Upper lobe of right lung (tissue), 1 donor: ENCODE measurements at places on chromosomes 1 and 21. TPM values are rescaled to one million over a fixed set of nuclear protein-coding genes. Genes with fewer than 3 reads are reported as not detected.

GRCh38 chr1:113095790-113096455 is 22.9 kb downstream of the LRIG2 start:
- no peak overlapping the region for H3K4me3 ChIP-seq
- no peak overlapping the region for H3K27ac ChIP-seq
- H3K27me3 ChIP-seq, result no peaks in the 10 kb centered on the region
- H3K4me1 ChIP-seq, result no peaks in the 10 kb centered on the region
- peaks cover 85% of the 10 kb centered on the region for H3K36me3 ChIP-seq

DNA sequence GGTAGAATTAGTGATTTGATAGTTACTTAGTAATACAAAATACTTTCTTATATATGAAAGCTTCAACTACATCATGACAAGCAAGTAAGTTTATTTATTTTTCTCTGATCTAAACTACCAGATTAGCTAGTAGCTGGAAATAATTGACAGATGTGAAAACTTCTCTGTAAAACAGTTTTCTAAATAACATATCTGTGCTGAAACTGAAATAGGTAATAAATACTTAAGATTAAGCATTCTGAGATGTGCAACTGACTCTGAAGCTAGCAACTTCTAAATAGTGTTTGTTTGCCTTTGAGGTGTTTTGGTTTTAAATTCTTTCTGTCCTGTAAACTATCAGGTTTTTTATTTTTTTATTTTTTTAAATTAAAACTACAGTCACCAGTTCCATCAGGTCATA is 18.5 kb upstream of the LHX8 start:
- DNase-seq, result no peak
- no peak overlapping the region for H3K4me3 ChIP-seq
- H3K27ac ChIP-seq, result no peak overlapping the region
- H3K4me1 ChIP-seq, result no peaks in the 10 kb centered on the region
- H3K27me3 ChIP-seq, result no peaks in the 10 kb centered on the region
- no peaks in the 10 kb centered on the region for H3K36me3 ChIP-seq

GRCh38 chr1:24199291-24199900 is 12.3 kb upstream of the IFNLR1 start:
- no peak overlapping the region for H3K27ac ChIP-seq
- no peak overlapping the region for H3K4me3 ChIP-seq
- DNase-seq, result no peak
- H3K4me1 ChIP-seq, result peaks cover 8% of the 10 kb centered on the region

DNA sequence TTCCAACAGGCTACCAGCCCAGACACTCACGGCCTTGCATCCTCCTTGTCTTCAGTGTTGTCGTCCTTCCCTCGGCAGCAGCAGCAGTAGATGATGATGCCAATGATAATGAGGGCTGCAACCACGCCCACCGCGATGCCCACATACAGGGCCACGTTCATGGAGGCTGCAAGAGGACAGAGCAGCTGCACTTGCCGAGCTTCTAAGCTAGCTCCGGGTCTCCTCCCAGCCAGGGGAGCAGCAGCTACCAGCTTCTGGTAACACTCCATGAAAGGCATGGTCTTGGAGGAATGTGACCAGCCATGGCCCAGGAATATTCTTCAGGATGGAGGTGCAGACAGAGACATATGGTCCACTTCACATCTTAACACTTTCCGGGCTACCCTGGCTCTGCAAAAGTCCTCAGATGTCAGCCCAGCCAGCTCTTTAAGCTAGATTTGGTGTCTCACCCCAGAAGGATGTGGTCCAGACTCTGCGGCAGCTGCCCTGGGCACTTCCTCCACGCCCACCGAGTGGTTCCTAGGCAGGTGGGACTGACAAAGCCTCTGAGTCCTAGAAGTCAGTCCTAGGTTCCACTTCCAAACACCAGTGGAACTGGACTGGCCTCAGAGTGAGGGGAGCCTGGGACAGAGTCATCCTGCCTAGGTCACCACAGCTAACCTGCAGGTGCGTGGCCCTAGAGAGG is 35.1 kb downstream of the GPA33 start:
- DNase-seq, result no peak
- H3K4me1 ChIP-seq, result no peaks in the 10 kb centered on the region
- no peak overlapping the region for H3K27ac ChIP-seq
- no peak overlapping the region for H3K4me3 ChIP-seq
- H3K36me3 ChIP-seq, result no peaks in the 10 kb centered on the region

DNA sequence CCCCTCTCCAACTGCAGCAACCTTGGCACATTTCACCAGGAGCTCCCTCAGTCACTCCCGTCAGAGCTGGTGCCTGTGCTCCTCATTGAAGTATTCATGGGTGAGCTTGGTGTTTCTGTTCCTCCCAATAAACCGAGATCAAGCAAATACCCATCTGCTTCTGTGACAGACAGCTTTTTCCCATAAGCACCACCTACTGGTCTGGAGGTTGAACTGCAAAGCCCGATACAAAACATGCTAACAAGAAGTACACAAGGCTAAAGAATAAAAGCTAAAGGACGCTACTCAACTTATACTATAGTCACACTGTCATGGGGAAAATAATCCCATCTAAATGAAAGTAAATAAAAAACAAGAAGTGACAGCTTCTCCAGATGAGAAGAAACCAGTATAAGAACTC is 111.9 kb upstream of the C21orf91 start:
- no peak for DNase-seq
- H3K4me3 ChIP-seq, result no peak overlapping the region
- H3K36me3 ChIP-seq, result no peaks in the 10 kb centered on the region

DNA sequence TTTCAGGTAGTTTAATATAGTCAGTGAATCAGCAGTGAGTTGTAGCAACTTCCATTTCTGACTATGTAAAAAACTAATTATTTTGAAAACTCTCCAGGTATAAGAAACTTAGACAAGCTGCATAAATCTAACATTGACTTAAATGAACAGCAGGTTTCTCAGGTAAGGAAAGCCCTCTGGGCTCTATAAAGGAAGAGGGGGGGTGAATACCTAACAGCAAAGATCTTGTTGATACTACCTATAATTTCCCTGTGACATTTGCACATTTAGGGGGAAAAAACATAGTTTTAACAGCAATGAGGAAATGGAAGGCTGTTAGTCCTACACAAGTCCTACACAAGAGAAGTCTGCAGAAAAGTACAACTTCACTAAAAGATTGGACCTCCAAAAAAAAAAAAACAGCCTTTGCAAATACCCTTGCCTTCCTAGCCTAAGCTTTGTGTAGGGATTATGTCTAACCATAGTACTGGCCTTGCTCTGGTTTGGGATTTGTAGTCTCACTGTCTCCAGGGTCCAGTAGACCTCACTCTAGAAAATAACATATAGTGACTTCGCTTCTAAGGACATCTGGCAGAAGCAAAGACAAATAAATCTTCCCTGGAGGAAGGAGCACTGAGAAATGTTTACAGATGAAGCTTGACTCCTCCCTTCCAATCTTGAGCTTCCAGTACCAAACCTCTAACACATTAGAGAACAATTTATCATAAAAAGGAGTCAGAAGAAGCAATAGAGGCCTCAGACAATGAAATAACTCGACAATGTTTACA is 459.8 kb downstream of the DSCAM start:
- H3K27me3 ChIP-seq, result no peaks in the 10 kb centered on the region
- no peak for DNase-seq
- no peak overlapping the region for H3K4me3 ChIP-seq
- no peaks in the 10 kb centered on the region for H3K4me1 ChIP-seq
- H3K27ac ChIP-seq, result no peak overlapping the region

ATP1A4 gene
- total RNA-seq, result 0.96 TPM

DNA sequence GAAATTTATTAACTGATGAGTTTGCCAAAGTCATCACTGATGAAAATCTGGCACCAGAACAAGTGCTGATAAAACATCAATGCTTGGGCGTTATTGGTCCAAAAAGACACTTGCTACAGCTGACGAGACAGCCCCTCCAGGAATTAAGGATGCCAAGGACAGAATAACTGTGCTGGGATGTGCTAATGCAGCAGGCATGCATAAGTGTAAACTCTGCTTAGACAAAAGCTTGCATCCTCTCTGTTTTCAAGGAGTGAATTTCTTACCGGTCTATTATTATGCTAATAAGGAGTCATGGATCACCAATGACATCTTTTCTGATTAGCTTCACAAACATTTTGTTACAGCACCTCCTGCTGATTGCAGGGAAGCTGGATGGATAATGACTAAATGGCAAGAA is 402.0 kb downstream of the LTN1 start:
- H3K36me3 ChIP-seq, result no peaks in the 10 kb centered on the region
- H3K27ac ChIP-seq, result no peak overlapping the region
- no peak overlapping the region for H3K4me3 ChIP-seq

GRCh38 chr1:215651867-215652266 is 84.8 kb downstream of the KCTD3 start:
- no peak overlapping the region for H3K4me3 ChIP-seq
- H3K27ac ChIP-seq, result no peak overlapping the region
- no peak for DNase-seq
- H3K27me3 ChIP-seq, result no peaks in the 10 kb centered on the region
- H3K4me1 ChIP-seq, result no peaks in the 10 kb centered on the region

LCA5L gene
- 1.8 TPM for total RNA-seq

GRCh38 chr1:241202401-241202800 is 154.6 kb downstream of the RGS7 start:
- no peaks in the 10 kb centered on the region for H3K4me1 ChIP-seq
- H3K36me3 ChIP-seq, result no peaks in the 10 kb centered on the region
- H3K4me3 ChIP-seq, result no peak overlapping the region
- H3K27me3 ChIP-seq, result no peaks in the 10 kb centered on the region
- no peak for DNase-seq

SPRR2F gene
- not detected for total RNA-seq

OR2L8 gene
- total RNA-seq, result not detected

- H3K36me3 ChIP-seq, result no peaks in the 10 kb centered on the region
- H3K4me3 ChIP-seq, result no peak overlapping the region
- H3K27ac ChIP-seq, result no peak overlapping the region
- H3K4me1 ChIP-seq, result peaks cover 4% of the 10 kb centered on the region
- DNase-seq, result peak; percentile 61
These were observed 66.0 kb downstream of the OBSCN start for GRCh38 chr1:228273720-228274451.

GRCh38 chr1:116755066-116755465 is 836 bp downstream of the CD2 start:
- no peaks in the 10 kb centered on the region for H3K27me3 ChIP-seq
- peak overlapping the region; percentile 40 for H3K4me3 ChIP-seq
- peak overlapping the region; percentile 42 for H3K27ac ChIP-seq
- no peak for DNase-seq

- peaks cover 27% of the 10 kb centered on the region for H3K36me3 ChIP-seq
- H3K27ac ChIP-seq, result no peak overlapping the region
- H3K4me3 ChIP-seq, result no peak overlapping the region
- no peaks in the 10 kb centered on the region for H3K27me3 ChIP-seq
These were observed 21.8 kb downstream of the ELK4 start for GRCh38 chr1:205610036-205610435.

NPHS2 gene
- not detected for total RNA-seq

GRCh38 chr21:31952828-31953227 is 80.0 kb downstream of the HUNK start:
- no peaks in the 10 kb centered on the region for H3K27me3 ChIP-seq
- no peak for DNase-seq
- no peak overlapping the region for H3K4me3 ChIP-seq
- no peak overlapping the region for H3K27ac ChIP-seq
- no peaks in the 10 kb centered on the region for H3K4me1 ChIP-seq
- no peaks in the 10 kb centered on the region for H3K36me3 ChIP-seq

- no peaks in the 10 kb centered on the region for H3K4me1 ChIP-seq
- no peak overlapping the region for H3K4me3 ChIP-seq
- no peak overlapping the region for H3K27ac ChIP-seq
- DNase-seq, result no peak
- H3K27me3 ChIP-seq, result no peaks in the 10 kb centered on the region
- no peaks in the 10 kb centered on the region for H3K36me3 ChIP-seq
These were observed 111.5 kb upstream of the ZC3H11B start for GRCh38 chr1:219724440-219724839.

SHISAL2A gene
- total RNA-seq, result 0.81 TPM

KLF17 gene
- 0.52 TPM for total RNA-seq

DNA sequence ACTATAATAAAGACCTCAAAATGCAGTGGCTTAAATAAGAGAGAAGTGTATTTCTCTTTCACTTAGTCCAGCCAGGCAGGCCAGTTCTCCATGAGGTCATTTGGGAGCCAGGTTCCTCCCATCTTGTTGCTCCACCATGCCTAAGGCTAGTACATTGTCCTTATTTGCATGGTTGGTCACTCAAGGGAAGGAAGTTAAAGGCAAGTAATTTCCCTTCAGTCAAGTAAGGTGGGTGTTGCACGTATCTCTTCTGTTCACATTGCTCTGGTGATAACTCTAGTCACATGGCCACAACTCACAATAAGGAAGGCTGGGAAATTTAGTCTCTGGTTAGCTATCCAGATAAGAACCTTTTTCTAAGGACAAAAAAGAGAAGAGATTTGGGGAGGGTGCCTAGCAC is 27.2 kb upstream of the TADA1 start:
- H3K4me1 ChIP-seq, result no peaks in the 10 kb centered on the region
- no peak overlapping the region for H3K27ac ChIP-seq
- H3K4me3 ChIP-seq, result no peak overlapping the region

- DNase-seq, result no peak
- H3K27ac ChIP-seq, result no peak overlapping the region
- H3K4me3 ChIP-seq, result no peak overlapping the region
- no peaks in the 10 kb centered on the region for H3K4me1 ChIP-seq
- no peaks in the 10 kb centered on the region for H3K27me3 ChIP-seq
These were observed 33.0 kb downstream of the APP start for GRCh38 chr21:26137379-26138060.

GRCh38 chr1:175129997-175130648 is 62.5 kb downstream of the KIAA0040 start:
- H3K27ac ChIP-seq, result peak overlapping the region; percentile 78
- no peaks in the 10 kb centered on the region for H3K36me3 ChIP-seq
- no peaks in the 10 kb centered on the region for H3K27me3 ChIP-seq
- no peak for DNase-seq
- peaks cover 39% of the 10 kb centered on the region for H3K4me1 ChIP-seq
- H3K4me3 ChIP-seq, result no peak overlapping the region

CD247 gene
- 8.9 TPM for total RNA-seq

CACNA1S gene
- total RNA-seq, result 0.55 TPM

DNA sequence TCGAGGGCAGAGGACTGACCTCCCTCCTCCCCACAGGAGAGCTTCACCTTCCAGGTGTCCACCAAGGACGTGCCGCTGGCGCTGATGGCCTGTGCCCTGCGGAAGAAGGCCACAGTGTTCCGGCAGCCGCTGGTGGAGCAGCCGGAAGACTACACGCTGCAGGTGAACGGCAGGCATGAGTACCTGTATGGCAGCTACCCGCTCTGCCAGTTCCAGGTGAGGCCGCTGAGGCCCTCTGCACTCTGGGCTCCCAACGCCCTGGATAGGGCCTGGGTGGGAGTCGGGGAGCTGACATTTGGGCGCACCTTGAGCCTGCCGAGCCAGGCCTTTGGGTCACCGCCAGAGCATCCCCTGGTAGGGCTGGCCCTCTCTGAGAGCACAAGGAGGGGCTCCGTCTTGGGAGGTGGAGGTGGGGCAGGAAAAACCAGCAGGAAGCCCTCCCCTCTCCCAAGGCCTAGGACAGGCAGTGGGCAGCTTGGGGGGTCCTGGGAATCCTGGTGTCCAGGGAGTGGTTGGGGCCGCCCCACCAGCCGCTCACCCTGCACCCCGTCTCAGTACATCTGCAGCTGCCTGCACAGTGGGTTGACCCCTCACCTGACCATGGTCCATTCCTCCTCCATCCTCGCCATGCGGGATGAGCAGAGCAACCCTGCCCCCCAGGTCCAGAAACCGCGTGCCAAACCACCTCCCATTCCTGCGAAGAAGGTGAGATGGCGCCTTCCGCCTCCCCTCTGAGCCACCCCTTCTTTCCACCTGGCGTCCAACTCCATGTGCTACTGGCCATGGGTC is 65.1 kb downstream of the PIK3CD start:
- H3K36me3 ChIP-seq, result peaks cover 26% of the 10 kb centered on the region
- peak overlapping the region; percentile 37 for H3K4me3 ChIP-seq
- no peaks in the 10 kb centered on the region for H3K27me3 ChIP-seq

SCYL3 gene
- total RNA-seq, result 12.0 TPM
